ENCODE measurements at places on chromosomes 12 and 14.

DNA sequence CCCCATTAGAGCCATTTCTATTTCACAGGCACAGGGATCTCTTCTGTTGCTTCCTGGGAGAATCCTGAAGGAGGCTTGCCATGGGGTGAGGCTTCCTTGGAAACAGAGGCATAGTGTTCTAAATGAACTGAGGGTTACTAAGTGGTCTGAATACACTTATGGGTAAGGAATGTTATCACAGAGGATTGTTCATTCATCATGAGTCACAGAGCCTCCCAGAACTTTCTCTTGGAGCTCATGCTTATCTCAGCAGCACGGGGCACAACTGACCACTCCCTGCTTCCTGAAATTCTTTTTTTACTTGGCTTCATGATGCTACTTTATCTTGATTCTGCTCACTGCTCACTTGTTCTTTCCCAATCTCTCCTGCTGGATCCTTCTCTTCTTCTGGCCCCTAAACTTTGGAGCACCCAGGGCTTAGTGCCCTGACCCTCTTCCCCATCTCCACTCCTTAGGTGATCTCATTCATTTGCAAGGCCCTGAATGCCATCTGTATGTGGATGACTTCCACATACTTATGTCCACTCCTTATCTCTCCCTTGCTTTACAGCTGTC is 57.9 kb downstream of the ANO6 start:
- no peak for DNase-seq

- no peak for DNase-seq
Observed at GRCh38 chr14:65704850-65705249, 292.3 kb downstream of the FUT8 start.

DNA sequence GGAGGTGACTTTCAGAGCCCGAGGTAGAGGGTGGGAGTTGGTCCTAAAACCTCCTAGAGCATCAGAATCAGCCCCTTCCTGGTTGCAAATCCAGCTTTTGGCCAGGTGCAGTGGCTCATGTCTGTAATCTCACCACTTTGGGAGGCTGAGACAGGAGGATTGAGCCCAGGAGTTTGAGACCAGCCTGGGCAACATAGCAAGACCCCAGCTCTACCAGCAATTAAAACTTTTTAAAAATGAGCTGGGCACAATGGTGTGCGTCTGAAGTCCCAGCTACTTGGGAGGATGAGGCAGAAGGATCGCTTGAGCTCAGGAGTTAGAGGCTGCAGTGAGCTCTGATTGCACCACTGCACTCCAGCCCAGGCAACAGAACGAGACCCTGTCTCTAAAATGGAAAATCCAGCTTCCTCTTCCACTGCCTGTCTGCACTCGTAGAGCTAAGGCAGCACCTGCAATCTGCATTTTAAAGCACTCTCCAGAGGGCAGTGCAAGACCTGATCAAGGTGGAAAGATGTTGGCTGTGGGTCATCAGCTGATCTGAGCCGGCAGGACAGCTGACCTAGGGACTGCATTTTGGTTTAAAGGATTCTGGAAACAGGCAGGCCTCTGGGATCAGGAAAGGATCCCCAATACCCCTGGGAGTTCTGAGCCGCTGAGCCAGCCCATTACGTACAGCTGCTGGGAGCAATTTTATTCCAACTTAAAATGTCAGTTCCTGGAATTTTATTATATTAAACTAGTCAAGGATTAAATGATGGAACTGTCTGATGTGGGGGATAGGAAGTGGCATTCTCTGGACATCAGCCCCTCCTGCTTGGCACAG is 1.8 kb upstream of the TESC start:
- no peak for DNase-seq

DNA sequence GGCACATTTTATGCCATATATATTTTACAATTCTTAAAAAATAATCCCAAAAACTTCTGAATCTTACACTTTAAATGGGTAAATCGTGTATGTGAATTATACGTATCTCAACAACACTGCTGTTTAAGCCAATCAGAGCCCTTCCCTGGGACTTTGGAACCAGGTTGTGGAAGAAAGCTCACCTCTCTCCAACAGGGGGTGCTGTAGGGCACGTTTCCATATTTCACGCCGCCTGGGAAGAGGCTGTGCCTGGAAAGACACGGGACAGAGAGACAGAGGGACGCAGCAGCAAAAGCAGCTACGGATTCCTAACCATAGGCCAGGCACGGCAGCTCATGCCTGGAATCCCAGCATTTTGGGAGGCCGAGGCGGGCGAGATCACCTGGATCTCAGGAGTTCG is 29.4 kb upstream of the FBRSL1 start:
- DNase-seq, result no peak

GRCh38 chr14:66708267-66708666 is 200.3 kb downstream of the GPHN start:
- DNase-seq, result no peak

DNA sequence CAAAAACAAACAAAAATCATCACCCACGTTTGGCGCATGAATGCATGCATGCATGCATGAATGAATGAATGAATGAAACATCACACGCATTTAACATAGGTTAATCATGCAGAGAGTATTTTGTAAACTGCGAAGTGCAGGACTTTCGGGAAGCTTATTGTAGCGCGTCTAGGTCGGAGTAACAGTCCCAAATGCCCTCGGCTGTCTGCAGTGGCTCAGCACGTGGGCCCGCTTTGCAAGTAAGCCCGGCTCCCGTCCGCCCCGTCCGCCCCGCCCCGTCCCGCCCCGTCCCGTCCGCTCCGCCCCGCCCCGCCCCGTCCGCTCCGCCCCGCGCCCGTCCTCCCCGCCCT is 263 bp upstream of the IFT81 start:
- no peak for DNase-seq

DNA sequence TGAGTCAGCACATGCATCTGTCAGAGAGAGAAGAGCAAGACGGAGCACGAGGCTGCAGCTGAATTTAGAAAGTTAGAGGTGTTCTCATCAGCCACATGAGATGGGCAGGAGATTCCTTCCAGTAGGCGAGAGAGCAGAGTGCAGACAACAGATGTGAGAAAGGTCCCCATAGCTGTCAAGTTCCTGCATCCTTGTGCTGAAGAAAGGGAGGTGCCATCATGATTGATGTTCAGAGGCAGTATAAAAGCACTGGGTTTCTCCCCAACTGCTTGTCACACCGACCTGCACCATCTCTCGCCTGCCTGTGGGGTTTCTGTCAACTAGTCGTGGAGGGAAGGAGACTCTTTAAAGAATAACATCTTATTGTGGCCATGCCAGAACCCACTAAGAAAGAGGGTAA is at the start of gene MYBPC1:
MYBPC1 (plus strand) TSS at position 272 of the 400 bp plus-strand sequence; CDS start at position 372, 100 bp downstream.
- no peak for DNase-seq

DNA sequence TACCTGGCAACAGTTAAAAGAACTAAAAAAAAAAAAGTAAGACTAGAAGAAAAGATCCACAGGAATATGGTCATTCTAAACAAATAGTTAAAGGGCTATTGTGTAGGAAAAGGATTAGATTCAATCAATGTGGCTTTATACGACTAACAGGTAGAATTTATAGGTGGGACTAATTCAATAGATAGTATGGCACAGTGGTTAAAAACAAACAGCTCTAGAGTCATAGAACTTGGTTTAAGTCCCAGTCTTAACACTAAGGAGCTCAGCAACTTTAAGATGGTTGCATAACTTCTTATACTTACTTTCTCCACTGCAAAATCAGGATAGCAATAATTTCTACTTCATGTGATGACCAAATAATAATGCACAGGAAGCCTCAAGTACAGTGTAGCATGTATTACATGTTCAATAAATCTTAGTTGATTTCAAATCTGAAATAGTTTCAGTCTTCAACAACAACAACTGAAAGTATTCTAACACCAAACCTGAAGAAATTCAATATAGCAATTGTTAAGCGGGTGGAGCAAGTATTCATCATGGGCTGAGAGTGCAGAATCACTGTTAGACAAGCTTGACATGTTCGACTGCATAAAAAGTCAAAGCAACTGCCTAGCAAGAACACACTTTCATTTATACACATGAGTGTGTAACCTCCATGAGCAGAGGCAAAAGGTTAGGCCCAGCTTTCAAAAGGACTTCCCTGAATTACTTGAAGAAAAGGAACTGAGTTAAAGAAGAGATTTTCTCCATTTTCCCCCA is 50.4 kb downstream of the ITPR2 start:
- no peak for DNase-seq

DNA sequence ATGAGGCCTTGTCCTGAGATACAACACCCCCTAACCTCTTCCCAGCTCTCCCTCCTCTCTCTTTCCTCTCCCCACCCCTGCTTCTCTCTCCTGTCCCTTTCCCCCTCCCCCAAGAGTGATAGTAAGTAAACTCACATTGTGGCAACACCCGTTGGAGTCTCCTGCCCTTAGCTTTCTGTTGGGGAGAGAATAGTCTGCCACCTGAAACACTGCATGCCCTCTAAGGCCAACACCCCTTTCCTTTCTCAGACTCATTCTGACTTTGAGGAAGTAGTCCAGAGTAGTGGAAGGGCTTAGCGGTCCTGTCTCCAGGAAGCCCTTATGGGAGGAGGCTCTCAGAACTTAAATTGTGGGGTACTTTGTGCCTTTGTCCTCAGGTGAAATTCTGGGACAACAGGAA is 95.2 kb downstream of the PRKCH start:
- DNase-seq, result no peak
